ENCODE measurements at places on chromosomes 6 and 20. TPM values are rescaled to one million over a fixed set of nuclear protein-coding genes. Genes with fewer than 3 reads are reported as not detected.

PRDM13 gene
- 0.58 TPM for total RNA-seq

SLC29A1 gene
- total RNA-seq = 92.5 TPM

MUC22 gene
- total RNA-seq = not detected

LY86 gene
- not detected for total RNA-seq

DACT2 gene
- 18.7 TPM for total RNA-seq

Measured in A673 (cell line).